ENCODE measurements at places on chromosomes 1 and 21. TPM values are rescaled to one million over a fixed set of nuclear protein-coding genes. Genes with fewer than 3 reads are reported as not detected.

GRCh38 chr1:25342846-25343245 is 4.7 kb downstream of the TMEM50A start:
- no peak for DNase-seq

DNA sequence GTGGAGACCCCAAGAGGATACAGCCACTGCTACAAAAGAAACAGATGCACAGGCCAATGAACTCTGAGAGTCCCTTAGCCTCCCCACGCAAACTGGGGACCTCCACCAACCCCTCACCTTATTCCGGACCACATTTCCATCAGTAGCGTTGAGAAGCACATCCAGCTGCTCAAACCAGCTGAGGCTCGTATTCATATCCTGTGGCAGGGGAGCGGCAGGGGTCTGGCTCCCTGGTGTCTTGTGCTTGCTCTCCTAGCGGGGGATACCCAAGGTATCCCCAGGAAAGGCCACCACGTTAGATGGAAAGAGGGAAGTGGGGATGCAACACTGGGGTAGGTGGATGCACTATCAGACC is 481 bp downstream of the CCDC163 start:
- no peak for DNase-seq

Gene GSTM2
- total RNA-seq = 78.0 TPM

GRCh38 chr1:70427976-70428375 is 16.9 kb downstream of the CTH start:
- DNase-seq = no peak

DNA sequence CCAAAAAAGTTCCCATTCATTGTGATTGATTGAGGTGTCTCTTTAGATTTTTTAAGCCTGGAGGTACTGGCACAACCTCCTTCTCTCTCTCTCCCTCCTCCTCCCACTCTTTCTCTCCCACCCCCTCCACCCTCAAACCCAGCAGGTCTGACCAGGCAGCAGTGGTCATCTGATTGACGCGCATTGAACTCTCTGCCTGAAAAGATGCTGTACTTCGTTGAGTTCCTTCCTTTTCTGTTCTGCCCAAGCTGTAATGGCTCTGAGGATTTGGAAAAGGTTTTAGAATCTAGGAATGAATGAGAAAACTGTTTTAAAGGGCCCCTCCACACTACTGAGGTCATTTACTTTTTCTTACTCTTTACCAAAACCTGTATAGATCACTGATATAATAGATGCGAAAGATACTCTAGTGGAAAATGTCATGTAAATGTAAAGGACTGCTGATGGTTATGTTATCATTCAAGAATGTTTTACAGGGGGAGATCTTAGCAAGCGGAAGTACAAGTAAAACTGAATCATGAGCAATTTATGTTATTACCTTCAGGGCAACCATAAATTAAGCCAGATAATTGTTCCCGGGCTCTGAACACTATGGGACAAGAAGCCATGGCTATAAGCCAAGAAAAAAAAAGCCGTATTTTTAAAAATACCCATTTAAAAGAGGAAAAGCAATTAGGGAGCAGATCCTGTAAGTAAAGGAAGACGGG is 25.2 kb upstream of the DYRK1A start:
- no peak for DNase-seq

GRCh38 chr1:101293461-101294051 is 56.7 kb downstream of the S1PR1 start:
- no peak for DNase-seq

DNA sequence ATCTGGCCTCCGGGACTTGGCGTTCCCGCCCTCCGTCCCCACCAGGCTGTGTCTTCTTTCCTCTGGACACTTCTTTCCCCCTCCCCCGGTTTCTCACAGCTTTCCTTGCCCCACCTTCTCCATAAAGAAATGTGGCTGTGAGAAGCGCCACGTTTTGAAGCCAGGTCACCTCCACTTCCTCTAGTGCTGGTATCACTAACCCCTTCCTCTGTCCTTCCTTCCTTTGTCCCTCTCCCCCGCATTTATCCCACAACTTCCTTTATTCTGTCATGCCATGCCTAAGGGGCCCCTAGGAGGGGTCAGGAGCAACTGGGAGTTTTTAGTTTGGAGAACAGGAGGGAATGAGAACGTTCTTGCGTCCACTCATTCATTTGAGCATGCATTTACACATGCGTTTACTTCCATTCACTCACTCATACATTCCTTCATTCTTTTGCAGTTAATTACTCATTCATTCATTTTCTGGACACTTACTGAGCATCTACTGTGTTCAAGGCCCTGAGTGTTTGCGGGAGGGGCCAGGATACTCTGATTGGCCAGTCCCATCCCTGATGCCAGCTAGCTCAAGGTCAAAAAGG is 5.0 kb upstream of the ACOT11 start:
- no peak for DNase-seq

- DNase-seq = no peak
Observed at GRCh38 chr1:168243198-168243597, 17.4 kb downstream of the SFT2D2 start.

Data from urinary bladder (tissue), 4 donors.